ENCODE measurements at places on chromosomes 7 and 10. TPM values are rescaled to one million over a fixed set of nuclear protein-coding genes. Genes with fewer than 3 reads are reported as not detected.

- no peak for DNase-seq
Measured at GRCh38 chr10:102335184-102335583, 60.3 kb upstream of the NFKB2 start.

DNA sequence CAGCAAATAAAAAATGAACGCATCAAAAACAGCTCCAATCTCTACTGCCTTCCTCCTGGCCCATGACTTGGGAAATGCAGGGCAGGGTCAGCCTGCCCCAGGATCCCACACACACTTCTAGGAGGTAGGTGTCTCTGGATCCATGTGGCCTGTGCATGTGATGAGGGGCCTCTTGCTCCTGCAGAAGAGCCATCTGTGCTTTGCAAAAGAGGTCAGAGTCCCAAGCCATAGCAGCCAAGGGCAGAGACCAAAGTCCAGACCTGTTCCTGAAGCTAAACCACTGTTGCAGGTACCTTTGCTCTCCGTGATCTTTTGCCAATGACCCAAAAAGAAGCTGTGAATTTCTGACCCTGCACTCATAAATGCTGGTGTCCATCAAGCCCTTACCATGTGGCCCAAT is 57.1 kb downstream of the KCNMA1 start:
- no peak for DNase-seq

GRCh38 chr7:140621401-140622021 is 19.1 kb downstream of the DENND2A start:
- no peak for DNase-seq

DNA sequence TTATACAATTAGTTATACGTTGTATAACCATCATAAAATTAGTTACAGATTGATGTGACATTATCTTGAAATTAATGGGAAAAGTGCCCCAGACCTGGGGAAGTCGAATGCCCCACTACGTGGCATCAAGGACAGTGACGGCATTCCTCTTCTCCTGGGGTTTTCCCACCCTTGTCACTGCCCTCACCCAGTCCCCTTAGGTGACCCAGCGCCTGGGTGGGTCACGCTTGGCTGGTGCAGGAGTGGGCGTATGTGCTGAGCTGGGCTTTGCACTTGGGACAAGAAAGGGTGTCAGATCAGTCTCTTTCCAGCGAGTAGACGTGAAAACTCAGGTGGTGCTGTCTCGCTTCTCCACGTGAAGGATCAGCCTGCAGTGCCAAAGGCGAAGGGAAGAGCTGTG is 7.6 kb downstream of the FOXK1 start:
- DNase-seq, result no peak

GRCh38 chr7:112855227-112855626 is 65.0 kb upstream of the TMEM168 start:
- DNase-seq, result no peak

DNA sequence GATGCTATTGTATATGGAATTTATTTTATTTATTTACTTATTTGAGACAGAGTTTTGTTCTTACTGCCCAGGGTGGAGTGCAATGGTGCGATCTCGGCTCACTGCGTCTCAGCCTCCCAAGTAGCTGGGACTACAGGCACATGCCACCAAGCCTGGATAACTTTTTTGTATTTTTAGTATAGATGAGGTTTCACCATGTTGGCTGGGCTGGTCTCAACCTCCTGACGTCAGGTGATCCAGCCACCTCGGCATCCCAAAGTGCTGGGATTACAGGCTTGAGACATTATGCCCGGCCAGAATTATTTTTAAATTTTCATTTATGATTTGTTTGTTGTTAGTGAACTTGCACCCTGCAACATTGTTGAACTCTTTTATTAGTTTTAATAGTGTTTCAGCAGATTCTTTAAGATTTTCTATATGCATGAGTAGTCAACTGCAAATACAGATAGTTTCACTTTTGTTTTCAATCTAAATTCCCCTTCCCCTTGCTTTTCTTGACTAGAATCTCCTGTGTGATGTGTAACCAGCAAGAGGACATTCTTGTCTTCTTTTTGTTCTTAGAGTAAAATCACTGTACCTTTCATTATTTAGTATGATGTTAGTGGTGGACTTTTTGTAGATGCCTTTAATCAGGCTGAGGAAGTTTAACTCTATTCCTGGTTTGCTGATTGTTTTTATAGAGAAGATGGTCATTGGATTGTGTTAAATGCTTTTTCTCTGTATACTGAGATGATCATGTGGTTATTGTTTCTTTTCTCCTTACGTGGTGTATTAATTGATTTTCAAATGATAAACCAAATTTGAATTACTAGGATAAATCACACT is 27.8 kb downstream of the ZNF33A start:
- DNase-seq, result no peak

- no peak for DNase-seq
Measured at GRCh38 chr10:83917537-83918506, 221.5 kb upstream of the GHITM start.

PDE1C gene
- 34.0 TPM for total RNA-seq

ITIH2 gene
- total RNA-seq, result 1.7 TPM

NPC1L1 gene
- 46.0 TPM for total RNA-seq

GOT1 gene
- total RNA-seq, result 35.6 TPM

ANXA8 gene
- total RNA-seq, result 1.1 TPM

SPDYE1 gene
- not detected for total RNA-seq

TMEM26 gene
- total RNA-seq, result not detected

LOXL4 gene
- total RNA-seq, result 2.6 TPM
